Activated naive CD4-positive, alpha-beta T cell treated with Interleukin-2 at 50 U/mL for 16 hours (primary cell): ENCODE measurements at places on chromosomes 4 and X.

GRCh38 chr4:38693569-38693968, 29.6 kb downstream of the KLF3 start:
- DNase-seq: no peak

- DNase-seq: no peak
Measured at GRCh38 chrX:120813982-120814381, 61.7 kb downstream of the CT47B1 start.

DNA sequence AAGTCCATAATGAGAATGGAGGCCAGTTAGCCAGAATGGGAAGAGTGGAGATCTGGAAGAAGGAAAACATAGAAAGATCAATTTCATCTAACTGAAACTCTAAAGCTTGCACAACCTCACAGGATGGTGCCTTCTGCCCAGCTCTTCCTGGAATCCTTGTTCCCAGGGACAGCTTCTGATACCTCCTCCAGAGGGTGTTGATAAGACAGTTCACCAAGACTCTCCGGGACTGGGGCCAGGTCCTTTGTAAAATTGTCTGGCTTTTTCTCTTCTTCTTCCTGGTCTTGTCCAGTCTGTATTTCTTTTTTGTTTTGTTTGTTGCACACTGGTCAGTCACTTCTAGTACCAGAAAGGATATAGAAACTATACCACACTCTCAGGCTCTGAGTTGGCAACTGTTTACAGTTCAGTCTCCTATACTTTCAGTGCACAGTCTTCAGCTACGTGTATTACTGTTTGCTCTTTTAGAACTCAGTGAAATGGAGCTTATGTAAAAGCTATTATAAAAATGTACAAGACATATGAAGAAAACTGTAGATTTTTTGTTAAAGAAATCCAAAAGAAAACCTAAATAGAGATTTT, 142.8 kb upstream of the RPL34 start:
- DNase-seq: no peak

DNA sequence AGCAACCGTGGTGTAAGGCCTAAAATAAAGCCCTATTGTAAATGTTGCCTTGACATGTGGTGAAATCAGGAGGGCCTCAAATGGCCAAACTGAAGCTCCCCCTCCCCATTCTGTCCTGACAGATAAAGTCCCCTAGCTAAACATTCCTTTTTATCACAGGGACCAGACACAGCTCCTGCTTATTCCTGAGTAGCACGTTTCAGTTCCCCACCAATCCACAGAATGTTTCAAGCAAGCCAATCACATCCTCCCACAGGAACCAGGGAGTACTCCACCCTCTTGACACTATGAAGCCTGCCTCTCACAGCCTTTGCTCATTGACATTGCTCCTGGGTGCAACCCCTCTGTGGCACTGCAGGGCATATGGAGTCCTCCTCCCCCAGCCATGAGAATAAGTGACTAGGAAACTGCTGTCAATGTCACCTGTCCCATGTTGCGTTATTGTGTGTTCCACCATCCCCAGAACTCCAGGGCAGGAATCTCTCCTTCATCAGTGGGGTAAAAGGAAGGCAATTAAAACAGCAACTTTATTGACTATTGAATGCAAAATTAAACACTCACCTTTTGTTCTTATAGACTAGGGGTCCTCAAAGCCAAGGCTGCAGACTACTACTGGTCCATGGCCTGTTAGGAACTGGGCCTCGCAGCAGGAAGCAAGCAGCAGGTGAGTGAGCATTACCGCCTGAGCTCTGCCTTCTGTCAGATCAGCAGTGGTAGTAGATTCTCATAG, 128.1 kb downstream of the COL25A1 start:
- no peak for DNase-seq

GRCh38 chr4:169854090-169854489, 96.3 kb upstream of the HPF1 start:
- DNase-seq: no peak

GRCh38 chr4:124650614-124651013, 61.9 kb downstream of the ANKRD50 start:
- DNase-seq: no peak

GRCh38 chrX:11757397-11757718, 679 bp upstream of the MSL3 start:
- no peak for DNase-seq

GRCh38 chr4:48250343-48250742, 19.3 kb downstream of the TEC start:
- no peak for DNase-seq

DNA sequence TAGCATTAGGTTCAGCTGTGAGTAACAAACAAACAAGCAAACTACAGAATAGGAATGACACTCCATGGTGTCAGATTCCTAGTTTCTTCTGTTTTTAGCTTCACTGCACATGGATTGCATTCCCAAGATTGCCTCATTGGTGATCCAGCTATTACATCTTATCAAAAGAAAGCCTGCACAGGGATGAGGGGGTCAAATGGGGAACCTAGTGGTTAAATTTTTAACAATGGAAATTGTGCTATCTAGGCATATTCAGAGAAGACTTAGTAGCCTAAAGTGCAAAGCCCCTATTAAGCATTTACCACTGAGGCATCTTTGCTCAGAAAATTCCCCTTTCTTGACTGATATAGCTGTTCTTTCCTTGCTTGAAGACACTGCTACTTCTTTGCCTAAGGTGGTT, 3.9 kb upstream of the TTC29 start:
- no peak for DNase-seq

- DNase-seq: peak; percentile 13
Measured at GRCh38 chrX:150364347-150365050, 1.4 kb downstream of the MAMLD1 start.

GRCh38 chr4:42709392-42710065, 52.6 kb upstream of the ATP8A1 start:
- no peak for DNase-seq

- DNase-seq: no peak
Measured at GRCh38 chr4:63904201-63904600, 505.0 kb downstream of the TECRL start.

DNA sequence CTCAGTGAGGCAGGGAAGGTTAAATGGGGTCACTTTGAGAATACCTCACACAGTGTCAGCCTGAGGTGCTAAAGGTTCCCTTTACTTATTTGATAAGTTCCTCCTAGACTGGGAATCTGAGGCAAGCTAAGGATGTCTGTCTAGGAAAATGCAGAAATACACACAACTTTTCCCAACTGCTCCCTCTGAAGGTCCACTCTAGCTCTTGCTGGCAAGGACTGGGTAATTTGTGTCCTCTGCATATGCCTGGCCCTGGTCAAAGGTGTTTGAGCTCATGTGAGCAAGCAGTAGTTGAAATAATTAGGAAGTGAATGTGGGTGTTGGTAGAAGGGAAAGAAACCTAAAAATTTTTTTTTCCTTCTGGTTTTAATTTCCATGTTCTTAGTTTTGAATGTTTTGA, 21.3 kb downstream of the TXLNG start:
- no peak for DNase-seq

GRCh38 chr4:157988641-157989040, 184.2 kb downstream of the GASK1B start:
- DNase-seq: no peak

- no peak for DNase-seq
Measured at GRCh38 chrX:77597511-77597910, 150.3 kb downstream of the FGF16 start.

- no peak for DNase-seq
Measured at GRCh38 chr4:51842167-51842553, 793 bp upstream of the DCUN1D4 start.

- no peak for DNase-seq
Measured at GRCh38 chr4:122963216-122963615, 40.8 kb upstream of the NUDT6 start.
